Left renal pelvis (tissue), 4 donors: ENCODE measurements at places on chromosomes 11 and 22.

DNA sequence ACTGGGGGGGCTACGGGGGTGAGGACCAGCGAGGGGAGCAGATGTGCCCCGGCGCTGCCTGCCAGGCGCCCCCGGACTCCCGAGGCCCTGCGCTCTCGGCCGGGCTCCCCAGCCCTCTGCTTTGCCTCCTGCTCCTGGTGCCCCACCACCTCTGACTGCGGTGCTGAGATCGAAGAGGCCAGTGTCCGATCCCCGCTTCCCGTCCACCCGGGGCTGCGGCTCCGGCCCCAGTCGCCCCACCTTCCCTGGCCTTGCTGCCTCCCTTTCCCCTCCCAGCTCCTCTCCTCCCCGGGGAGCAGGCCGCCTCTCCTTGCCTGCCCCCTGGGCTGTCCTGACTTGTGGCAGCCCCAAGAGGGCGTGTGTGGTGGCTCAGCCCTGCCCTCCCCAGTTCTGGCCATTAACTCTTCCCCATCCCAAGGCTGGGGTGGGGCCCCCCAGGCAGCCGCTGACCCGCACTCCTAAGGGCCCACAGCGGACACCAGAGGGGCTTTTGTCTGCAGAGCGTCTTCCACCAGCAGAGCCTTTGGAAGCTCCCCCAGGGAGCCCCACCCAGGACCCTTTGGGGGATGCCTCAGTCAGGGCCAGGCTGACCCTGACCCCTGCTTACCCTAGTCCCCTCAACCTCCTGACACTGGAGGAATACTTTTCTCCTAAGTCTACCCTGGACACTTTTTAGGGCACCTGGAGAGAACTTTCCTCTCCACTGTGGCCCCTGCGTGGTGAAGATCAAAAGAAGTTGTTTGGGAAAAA, 16.6 kb downstream of the RTN4RL2 start:
- no peak for DNase-seq

GRCh38 chr11:126502159-126502558, 146.7 kb downstream of the ST3GAL4 start:
- DNase-seq: no peak

DNA sequence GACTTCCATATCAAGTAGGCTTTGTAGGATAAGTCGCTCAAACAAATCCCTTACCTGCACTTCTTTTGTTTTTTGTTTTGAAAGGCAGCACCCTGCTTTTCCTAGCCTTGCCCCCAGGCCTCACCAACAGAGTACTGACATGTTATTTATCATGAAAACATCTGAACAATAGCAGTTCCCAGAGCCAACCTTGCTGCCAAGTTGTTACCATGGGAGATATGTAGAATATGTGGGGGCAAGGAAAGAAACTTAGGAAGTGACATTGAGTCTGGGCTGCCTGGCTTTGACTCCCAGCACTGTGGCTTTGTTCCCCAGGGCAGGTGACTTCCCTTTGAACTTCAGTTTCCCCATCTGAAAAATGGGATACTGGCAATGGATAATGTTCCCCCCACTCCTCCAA, 53.4 kb upstream of the CRYBB3 start:
- DNase-seq: no peak

DNA sequence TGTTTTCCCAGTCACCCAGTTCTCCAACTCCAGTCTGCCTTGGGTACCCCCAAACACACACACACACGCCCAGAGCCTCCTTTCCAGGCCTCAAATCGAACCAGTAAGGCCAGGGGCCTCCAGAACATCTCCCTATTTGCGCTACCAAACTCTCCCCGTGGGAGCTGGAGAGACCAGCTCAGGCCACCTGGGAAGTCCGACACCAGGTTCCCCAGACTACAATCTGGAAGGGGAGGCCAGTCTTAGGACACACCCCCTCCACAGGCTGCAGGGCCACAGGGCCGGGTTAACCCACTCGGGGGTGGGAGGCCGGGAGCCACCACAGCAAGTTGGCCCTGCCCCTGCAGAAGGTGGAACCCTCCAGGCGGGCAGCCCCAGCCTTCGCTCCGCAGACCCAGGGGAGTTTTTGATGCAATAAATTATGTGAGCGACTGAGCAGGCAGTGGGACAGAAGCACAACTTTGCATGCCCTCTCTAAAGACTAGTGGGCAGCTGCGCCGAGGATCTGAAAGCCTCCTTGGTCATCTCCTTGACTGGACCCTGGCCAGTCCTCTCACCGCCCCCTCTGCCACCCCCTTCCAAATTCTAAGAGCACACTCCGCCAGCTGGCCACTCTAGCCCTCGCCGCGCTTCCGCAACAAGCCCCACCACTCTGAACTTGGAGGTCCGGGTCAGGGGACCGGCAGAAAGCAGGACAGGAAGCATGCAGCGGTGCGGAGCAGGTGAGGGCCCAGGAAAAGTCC, 2.8 kb downstream of the IGF2 start:
- no peak for DNase-seq

DNA sequence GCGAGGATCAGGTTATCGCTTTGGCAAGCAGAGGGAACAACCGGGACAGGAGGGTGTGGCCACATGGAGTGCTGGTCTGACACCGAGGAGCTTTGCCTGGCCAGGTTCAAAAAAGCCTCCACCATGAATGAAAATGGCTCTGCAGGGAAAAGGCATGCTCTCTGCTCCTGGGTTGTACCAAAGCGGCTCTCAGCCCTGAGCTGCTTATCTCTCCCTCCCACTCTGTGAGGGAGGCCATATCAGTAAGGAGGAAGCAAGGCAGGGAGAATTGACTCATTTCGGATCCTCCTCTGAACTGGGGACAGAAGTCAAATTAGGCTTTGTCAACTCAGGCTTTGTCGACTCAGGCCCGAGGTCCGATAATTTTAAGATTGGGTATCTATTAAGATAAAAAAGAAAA, 82.9 kb upstream of the CRTAM start:
- no peak for DNase-seq

DNA sequence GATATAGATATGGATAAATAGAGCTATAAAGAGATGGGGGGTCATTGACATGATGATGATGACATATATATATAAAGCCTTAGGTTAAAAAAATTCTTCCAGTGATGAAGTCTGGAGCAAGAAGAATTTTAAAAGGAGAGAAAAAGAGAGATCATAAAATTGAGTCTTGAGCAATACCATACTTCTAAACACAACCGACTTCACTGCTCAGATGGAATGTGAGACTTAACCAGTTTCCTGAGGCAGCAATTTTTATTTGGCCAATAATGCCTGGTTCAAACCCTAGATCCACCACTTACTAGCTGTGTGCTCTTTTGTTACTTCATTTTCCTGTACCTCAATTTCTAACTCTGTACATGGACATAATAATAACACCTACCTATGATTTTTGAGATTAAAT, 229.5 kb downstream of the TTC28 start:
- no peak for DNase-seq

GRCh38 chr11:95715777-95716241, 73.8 kb downstream of the FAM76B start:
- no peak for DNase-seq

GRCh38 chr11:14114269-14114668, 151.7 kb downstream of the SPON1 start:
- DNase-seq: no peak

DNA sequence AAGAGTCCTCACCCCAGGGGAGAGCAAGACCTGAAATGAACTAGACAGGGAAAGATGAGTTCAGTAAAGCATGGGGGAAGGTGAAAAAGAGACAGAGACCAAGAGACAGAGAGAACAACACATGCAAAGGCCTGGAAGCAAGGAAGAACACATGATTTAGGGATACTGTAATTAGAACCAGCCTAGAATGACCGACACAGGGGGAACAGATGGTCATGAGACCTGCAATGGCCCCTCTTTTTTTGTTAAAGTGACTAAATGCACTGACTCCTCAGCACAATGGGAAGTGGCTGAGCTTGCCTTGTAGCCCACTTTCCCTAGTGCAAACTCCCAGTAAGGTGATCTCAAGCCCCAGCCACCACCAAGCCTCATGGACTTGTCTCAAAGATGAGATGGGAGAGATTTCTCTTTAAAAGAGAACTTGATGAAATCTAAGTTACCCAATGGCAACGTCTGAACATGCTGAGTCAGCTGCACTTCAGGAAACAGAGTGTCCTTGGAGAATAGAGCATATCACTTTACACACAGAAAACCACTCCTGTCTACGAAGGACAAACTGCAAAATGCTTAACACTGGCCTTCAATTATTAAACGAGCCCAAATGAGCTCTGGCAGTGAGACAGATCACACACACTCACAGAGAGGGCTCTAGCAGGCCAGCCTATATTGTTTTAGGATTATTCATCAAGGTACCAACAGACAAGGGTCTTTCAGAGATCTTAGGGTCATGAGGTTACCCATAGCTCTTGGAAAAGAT, 91.0 kb downstream of the SERGEF start:
- no peak for DNase-seq

GRCh38 chr11:3685923-3686322, 14.7 kb upstream of the CHRNA10 start:
- no peak for DNase-seq

DNA sequence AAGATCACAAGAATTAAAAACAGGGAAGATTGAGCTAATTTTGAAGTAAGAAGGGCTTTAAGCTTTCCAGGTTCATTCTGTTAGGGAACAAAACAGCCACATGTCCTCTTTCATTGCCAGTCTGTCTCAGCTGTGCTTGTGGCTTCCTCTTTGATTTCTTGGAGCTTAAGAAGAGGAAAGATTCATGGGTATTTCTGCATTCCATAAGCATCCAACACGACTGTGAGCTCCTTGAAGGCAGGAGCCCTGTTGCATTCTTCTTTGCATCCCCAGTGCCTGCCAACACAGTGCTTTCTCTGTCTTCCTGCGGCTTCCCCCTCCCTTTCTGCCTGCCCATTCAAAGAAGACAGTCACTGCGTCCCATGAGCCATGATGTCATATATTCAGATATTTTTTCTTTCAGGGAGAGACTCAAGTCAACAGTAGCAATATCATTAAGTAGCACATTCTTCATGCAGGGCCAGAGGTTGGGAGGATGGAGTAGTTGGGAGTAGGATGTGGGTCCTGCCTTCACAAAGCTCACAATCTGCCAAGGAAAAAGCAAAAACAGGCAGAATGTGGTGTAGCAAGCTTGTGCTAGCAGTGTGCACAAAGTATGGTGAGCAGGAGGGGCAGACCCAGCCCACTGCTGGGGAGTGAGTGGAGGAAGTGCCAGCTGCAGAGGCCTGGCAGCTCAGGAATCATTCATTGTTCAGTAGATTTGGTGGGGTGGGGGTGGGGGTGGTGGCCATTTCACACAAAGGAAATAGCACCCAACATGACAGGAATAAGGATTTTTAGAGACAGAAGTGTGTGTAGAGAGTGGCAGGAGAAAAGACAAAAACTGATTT, 162.1 kb upstream of the RASSF10 start:
- DNase-seq: no peak

- no peak for DNase-seq
Measured at GRCh38 chr22:38246692-38247091, 26.1 kb downstream of the TMEM184B start.

GRCh38 chr11:94194712-94195111, 66.1 kb downstream of the PANX1 start:
- no peak for DNase-seq
